ENCODE measurements at places on chromosomes 3 and 15.

GRCh38 chr3:122793568-122794416 lies at the start of gene HSPBAP1:
TSS of gene HSPBAP1 (minus strand) at chr3:122793831. CDS start at chr3:122793680, 151 bp downstream.
- peak; percentile 96 for DNase-seq

DNA sequence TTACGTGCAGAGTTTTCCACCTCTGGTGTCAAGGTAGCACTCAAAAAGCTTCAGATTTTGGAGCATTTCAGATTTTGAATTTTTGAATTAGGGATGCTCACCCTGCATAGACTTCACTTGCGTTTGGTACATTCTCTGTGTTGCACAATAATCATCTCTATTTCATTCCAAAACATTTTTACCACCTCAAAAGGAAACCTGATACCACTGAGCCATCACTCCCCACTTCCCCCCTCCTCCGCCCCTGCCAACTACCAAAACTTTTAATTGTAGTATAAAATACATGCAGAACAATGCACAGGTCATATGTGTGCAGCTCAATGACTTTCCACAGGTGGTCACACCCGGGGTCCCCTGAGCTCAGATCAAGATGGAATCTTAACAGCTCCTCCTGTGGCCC lies 208.8 kb downstream of the SV2B start:
- DNase-seq, result no peak

- peak; percentile 52 for DNase-seq
Measured at GRCh38 chr15:31953478-31953877, 76.8 kb upstream of the CHRNA7 start.

DNA sequence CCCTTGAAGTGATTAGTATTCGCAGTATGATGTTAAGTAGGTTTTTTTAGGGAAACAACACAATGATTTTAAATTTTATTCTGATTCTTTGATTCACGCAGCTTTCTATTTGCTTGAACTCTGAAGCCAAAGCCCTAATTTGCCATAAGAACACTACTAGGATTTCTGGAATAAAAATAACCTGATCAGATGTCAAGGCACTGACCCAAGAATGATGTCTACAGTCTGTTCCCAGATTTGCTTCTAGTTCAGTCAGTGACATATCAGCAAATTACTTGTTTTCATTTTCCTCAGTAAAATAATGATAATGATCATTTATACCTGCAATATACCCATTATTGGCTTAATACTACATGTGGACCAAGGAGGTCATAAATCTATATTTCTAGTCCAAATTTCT lies 179.5 kb upstream of the EIF1B start:
- DNase-seq, result no peak

DNA sequence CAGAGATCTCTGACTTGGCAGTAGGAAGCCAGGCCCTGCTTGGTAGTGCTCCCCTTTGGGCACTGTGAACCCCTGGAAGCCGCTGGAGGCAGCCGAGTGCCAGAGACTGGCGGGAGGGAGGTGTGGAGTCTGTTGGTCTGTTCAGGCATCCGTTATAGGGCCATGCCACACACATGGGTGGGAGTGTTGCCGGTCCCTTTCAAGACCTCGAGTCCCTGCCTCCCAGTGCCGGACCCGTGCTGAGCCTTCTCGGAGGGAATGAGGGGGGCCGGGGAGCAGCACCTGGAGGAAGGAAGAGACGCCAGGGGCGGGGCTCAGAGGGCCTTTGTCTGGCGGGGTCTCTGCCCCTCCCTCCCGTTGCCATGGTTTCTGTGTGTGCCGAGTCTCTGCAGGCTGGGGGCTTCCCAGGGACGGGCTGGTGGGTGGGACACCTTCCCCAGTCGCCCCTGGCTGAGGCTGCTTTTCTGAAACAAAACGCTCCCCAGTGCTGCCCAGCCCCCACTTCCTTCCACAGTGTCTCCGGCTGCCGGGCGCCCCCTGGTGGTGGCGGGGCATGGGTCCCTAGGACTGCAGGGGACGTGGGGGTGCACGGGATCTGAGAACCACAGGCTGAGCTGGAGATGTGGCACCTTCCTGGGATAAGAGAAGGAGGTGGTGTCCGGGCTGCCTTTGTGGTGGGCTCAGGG lies 10.0 kb downstream of the GNAI2 start:
- DNase-seq, result peak; percentile 98

DNA sequence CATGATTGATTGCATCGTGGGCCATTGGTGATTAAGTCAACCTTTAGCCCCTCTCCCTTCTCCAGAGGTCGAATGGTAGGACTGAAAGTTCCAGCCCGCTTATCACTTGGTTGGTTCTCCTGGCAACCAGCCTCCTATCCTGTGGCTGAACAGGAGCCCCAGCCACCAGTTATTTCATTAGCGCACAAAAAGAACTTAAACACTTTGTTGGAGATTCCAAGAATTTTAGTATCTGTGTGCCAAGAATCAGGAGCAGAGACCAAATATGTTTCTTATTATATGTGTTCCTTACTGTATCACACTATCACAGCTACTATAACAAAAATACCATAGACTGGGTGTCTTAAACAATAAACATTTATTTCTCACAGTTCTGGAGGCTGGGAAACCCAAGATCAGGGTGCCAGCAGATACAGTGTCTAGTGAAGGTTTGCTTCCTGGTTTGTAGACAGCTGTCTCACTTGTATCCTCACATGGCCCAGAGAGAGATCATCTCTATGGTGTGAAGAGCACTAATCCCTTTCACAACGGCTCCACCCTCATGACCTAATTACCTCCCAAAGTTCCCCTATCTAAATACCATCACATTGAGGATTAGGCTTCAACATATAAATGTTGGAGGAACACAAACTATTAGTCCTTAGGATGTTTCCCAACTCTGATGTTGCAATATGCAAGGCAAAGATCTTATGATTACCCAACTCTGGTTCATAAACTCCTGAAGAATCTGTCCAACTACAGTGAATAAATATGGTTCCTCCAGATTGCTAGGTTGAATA lies 30.5 kb upstream of the APH1B start:
- no peak for DNase-seq

Data from H9 (cell line).